Activated CD4-positive, alpha-beta T cell treated with anti-CD3 and anti-CD28 coated beads for 36 hours (primary cell): ENCODE measurements at places on chromosomes 3 and 15. TPM values are rescaled to one million over a fixed set of nuclear protein-coding genes. Genes with fewer than 3 reads are reported as not detected.
A peak's percentile ranks its signal among the peaks of the same experiment; 100 is the strongest.

- no peak for DNase-seq
Observed at GRCh38 chr3:98136631-98137030, 6.1 kb downstream of the OR5H1 start.

The GNAT1 gene
- not detected for total RNA-seq

The XCR1 gene
- not detected for total RNA-seq

GRCh38 chr15:88605189-88606069, 15.7 kb upstream of the AEN start:
- DNase-seq: peak; percentile 75

DNA sequence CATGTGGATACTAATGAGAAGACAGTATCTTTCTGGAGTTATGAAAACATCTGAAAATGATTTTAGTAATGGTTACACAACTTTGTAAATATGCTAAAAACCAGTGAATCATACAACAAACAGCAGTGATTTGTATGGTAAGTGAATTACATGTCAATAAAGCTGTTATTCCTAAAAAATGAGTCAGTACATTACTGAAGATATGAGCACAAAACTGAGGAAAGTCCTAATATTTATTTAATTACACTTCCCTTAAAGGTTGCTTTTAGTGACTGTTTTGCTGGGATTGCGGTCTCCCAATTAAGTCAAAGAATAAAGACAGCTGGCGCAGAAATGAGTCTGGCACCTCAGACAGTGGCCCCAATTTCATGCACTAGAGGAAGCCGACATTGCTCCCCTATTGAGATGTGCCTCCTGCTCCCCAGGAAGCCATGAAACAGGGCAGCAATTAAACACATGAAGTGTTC, 50.9 kb upstream of the FSIP1 start:
- DNase-seq: no peak

The JMJD7 gene
- total RNA-seq: 17.1 TPM

The HCN4 gene
- total RNA-seq: not detected

The OSTN gene
- not detected for total RNA-seq

DNA sequence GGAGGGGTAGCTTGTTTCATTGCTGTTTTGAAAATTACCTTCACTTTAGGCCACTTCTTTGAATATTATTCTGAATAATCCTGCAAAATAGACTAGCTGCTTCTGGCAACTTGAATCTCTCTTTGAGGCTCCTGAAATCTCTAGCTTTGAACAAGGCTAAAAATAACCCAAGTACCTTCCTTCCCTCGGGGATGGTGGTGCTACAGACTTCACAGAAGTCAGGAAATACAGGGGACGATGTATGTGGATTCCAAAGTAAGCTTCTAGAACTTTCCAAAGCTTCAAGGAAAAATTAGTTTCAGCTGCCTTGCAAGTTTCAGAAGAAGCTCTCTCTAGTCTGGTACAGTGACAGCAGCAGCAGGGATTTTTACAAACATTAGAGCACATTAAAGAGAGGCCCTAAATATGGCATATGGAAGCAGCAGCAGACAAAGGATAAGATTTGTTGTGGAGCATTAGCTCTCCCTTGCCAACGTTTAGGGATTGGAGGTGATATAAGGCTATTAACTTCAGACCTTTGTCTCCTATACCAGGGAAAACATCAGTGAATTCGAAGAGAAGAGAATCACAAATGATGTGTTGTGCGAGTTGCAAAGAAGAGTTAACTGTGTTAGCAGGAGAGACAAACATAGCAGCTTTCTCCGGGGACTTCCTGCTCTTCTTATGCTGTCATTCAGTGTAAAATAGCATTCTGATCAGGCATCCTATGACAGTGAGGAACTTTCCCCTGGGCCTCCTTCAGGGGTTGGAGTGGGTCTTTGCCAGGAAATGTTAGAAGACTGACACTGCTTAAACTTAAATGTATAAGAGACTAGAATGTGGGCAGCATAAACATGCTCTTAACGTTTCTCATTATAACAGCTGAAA, 783.0 kb upstream of the ARPP21 start:
- no peak for DNase-seq

DNA sequence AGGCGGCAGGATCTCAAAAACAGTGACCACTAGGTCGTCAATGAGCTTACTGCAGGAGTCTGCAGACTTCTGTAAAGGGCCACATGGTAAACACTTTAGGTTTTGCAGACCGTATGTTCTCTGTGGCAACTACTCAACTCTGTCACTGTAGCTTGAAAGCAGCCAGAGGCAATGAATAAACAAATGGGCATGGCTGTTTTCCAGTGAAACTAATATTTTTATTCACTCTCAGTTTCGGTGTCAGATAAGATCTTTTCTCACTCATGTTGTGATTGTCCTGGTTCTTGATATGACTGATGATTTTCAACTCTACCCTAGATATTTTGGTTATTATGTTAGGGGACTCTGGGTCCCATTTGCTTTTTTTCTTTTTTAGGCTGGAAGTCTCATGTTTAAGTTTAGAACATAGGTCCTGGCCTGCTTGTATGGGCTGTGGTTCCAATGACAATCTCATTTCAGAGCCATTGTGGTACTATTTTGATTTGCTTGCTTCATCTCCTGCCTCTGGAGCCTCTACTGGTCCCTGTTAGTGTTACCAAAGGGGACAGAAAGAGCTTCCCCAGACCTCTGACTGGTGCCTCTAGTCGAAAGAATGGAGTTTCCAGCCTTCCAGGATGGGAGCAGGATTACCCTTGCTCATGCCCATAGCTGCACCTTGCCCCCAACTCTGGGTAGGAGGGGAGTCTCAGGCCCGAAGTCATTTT, 222.0 kb downstream of the STT3B start:
- no peak for DNase-seq

DNA sequence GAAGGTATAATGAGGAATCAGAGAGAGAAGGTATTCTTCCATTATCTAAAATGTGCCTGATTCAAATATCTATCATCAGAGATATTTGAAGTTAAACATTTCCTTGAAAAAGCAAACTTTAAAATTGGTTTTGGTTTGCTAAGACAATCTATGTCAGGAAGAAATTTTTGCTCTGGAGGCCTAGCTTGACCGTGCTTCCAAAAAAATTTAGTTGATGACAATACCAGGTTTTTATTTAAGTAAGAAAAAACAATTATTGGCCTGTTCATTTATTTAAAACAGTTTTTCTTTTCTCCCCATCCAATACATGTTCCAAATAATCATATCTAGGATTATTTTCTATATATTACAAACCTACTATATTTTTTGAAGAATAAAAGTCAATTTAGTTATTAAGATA, 75.3 kb downstream of the OTOL1 start:
- DNase-seq: no peak

DNA sequence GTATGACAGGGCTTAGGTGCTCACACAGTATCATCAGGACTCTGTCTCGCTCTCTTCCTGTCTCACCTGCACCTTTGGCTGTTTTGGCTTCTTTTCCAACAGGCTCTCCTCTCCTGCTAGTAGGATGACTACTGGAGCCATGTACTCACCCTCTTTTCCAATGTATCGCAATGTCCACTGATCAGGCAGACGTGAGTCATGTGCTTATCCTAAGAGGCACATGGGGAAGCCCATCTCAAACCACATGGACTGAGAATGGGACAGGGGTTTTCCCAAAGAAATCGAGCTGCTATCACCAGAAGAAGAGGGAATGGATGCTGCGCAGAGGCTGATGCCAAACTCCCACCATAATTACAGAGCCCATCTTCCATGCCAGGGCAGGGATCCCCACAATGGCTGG, 180.6 kb downstream of the IL5RA start:
- no peak for DNase-seq

The PTX3 gene
- total RNA-seq: 0.18 TPM

DNA sequence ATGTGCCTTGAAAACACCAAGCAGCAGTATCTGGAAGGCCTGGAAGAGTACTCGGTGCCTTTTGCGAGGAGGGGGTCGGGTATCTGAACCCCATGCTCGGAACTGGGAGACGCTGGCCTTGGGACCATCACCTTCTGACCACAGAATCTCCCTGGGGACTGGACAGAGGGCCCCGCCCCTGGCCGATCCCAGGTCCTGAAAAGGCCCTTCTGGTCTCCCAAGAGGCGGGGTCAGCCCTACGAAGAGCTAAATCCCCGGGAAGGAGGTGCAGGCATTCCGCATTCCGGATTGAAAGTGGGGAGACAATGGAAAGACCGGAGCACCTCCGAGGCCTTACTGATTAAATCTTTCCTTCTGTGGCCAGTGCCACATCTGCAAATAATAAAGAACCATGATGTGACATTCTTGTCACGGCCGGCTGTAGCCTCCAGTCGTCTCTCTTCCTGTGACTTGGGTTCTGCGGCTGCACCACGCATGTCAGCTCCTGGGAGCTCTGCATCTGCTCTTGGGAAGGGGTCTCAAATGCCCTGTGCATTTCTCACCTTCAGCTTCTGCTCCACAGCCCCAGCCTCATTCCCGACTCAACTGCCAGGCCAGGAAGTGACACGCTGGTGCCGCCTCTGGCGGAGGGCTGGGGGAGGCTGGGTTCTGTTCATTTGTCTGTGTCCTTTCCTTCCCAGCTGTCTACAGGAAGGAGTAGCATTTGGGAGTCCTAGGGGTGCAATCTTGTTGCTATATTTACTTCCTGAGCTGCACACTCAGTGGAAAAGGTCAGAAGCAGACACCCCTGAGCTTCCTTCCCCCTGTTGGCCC, 173.5 kb downstream of the KLF13 start:
- DNase-seq: no peak

The LPCAT4 gene
- total RNA-seq: 44.4 TPM

DNA sequence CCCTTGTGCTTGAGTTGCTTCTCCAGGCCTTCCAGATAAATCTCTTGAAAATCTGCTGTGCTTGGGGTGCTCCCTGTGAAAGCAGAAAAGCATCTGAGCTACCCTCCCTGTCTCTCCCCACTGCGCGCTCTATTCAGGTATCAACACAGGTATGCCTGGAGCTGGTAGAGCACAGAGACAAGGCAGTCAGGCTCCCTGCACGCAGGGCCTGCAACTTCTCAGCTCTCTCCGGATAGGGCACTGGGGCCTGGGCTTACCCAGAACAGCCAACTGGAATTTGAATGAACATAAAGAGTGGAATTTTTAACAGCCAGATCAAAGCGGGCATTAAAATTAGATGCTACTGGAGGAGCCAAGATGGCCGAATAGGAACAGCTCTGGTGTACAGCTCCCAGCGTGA, 183.6 kb downstream of the XXYLT1 start:
- DNase-seq: no peak

DNA sequence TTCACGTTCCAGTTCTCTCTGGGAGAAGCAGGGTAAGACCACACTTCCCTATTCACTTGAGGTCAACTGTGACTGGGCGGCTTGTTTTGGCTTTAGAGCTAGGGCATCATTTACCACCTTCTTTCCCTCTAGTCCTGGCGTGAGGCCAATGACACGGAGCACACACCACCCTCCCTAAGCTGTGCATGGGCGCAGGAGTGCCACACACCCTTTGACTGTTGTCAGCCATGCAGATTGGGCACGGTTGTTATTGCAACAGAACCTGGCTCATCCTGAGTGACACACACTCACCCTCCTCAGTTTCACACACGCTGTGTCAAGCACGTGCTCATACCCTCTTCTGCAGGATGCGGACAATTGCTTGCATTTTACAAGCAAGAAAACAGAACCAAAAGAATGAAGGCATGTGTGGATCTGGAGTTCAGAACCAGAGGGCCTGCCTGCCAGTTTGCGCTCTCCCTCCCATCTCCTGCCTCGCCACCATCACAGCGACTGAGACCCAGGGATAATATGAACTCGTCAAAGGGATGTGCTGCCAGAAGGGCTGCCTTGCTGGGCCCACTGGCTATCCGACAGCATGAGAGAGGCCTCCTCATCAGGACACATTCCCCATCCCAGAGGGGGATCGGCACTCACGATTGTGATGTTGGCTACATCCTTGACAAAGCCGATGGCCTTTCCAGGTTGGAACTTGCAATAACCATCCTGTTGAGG, 17.6 kb downstream of the CTSH start:
- DNase-seq: no peak

The ITIH3 gene
- total RNA-seq: not detected

DNA sequence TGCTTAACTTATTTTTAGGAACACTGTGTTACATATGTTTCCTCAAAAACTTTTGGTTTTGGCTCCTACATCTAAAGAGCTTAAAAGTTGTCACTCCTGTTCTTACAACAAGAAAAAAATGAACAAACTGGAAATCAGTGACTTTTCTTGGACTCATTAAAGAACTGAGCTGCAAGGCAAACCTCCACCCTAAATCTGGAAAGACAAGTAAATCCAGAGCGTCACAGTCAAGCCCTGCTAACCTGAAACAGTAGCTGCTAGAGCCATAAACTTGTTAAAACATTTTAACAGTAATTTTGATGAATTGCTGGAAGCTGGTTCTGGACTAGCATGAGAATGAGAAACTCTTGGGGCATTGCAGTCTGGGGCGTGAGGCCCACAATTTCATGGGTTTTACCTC, 350.5 kb upstream of the COL8A1 start:
- no peak for DNase-seq

- DNase-seq: no peak
Observed at GRCh38 chr3:110459021-110459420, 612.6 kb upstream of the NECTIN3 start.

The SCN10A gene
- not detected for total RNA-seq

The ITPKA gene
- total RNA-seq: 4.2 TPM

The AGTR1 gene
- total RNA-seq: not detected

The SOX2 gene
- total RNA-seq: not detected

The ITIH1 gene
- total RNA-seq: not detected

DNA sequence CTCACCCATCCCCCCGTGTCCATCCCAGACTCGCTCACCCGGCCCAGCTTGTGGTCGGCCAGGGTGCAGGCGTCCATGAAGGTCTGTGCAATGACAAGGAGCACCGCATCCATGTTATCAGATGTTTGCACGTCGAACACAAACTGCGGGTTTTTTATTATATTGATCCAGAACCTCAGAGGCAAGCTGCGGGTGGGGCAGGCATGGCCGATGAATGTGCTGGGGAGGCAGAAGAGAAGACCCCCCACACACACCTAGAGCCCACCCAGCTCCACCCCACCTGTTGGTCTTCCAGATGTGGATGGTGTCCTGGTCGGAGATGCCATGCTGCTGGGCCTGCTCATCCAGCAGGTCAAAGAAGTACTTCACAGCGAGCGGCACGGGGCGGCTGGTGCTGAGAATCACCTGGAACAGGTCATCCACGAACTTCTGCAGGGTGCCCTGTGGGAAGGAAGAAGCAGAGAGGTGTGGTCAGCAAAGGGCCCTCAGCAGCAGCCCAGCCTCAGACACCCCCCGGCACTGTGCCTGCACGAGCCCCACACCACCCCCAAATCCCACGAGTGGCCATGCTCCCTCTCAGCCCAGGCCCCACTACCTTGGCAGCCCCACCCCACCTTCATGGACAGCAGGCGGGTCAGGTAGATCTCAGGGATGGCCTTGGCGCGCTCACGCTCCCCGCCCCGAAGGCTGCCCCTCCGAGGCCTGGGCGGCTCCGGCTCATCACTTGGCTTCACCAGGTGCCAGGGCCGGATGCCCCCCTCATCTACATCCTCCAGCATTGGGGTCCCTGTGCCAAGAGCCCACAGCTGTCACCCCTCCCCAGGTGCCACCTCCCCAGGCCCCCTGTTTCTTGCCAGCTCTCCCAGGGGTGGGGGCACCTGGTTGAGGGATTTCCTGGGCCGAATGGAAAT, 20.3 kb downstream of the PLXNB1 start:
- DNase-seq: peak; percentile 3

DNA sequence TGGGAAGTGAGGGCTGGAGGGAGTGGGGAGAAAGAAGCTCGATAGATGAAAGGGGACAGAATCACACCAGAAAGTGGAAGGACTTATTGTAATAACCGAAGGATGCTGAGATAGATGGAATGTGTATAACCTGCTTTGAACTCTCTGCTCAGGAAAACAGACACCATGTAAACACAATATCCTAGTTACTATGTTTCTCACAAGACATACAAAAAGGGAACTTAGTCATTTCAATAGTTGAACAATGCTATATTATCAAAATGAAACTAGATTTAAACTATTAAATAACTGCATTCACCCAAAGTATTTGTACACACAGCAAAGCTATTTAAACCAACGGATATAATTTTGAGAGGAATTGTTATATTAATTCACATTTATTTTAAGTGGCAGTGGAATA, 108.3 kb upstream of the GADL1 start:
- DNase-seq: no peak

The UNC13C gene
- total RNA-seq: not detected
